GM23248 (cell line): ENCODE measurements at places on chromosomes 4 and X. TPM values are rescaled to one million over a fixed set of nuclear protein-coding genes. Genes with fewer than 3 reads are reported as not detected.

Gene RAB33A
- total RNA-seq: 3.3 and 5.8 TPM in 2 replicates

Gene CFP
- total RNA-seq: 1.4 TPM in 1 of 2 replicates, not detected in the other

Gene CYP2U1
- 7.6 and 8.6 TPM in 2 replicates for total RNA-seq

Gene SUPT20HL2
- total RNA-seq: not detected in 2 replicates

Gene TRIM60
- not detected in 2 replicates for total RNA-seq

Gene DMRTC1
- not detected in 2 replicates for total RNA-seq

Gene FAM114A1
- 300 and 318 TPM in 2 replicates for total RNA-seq

Gene PAK3
- total RNA-seq: not detected in 2 replicates

Gene ADH7
- not detected in 2 replicates for total RNA-seq

Gene RIPPLY1
- not detected in 2 replicates for total RNA-seq

Gene STARD8
- total RNA-seq: 2.4 and 4.9 TPM in 2 replicates

Gene LUZP4
- total RNA-seq: not detected in 2 replicates

Gene TAF9B
- 9.2 and 12.4 TPM in 2 replicates for total RNA-seq

Gene TMEM255A
- not detected in 2 replicates for total RNA-seq

Gene FAM184B
- not detected in 2 replicates for total RNA-seq

Gene EDNRA
- total RNA-seq: 0.63 and 0.86 TPM in 2 replicates

Gene WWC2
- 31.0 and 33.2 TPM in 2 replicates for total RNA-seq
